RWPE2 (cell line): ENCODE measurements at places on chromosomes 13 and 19.

- DNase-seq, result no peak
Measured at GRCh38 chr19:14056069-14056666, 5.7 kb downstream of the PALM3 start.

GRCh38 chr13:84129966-84130365, 247.7 kb upstream of the SLITRK1 start:
- no peak for DNase-seq

DNA sequence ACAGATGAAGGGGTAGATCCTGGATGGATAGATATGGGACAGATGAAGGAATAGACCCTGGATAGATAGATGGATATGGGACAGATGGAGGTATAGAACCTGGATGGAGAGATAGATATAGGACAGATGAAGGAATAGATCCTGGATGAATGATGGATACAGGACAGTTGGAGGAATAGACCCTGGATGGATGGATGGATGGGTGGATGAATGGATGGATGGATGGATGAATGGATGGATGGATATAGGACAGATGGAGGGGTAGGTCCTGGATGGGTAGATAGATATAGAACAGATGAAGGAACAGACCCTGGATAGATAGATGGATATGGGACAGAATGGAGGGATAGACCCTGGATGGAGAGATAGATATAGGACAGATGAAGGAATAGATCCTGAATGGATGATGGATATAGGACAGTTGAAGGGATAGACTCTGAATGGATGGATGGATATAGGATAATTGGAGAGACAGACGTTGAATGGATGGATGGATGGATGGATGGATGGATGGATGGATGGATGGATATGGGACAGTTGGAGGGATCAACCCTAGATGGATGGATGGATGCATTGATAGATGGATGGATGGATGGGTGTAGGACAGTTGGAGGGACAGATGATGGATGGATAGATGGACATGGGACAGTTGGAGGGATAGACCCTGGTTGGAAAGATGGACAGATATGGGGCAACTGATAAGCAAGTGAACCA, 23.3 kb upstream of the EMP3 start:
- no peak for DNase-seq

DNA sequence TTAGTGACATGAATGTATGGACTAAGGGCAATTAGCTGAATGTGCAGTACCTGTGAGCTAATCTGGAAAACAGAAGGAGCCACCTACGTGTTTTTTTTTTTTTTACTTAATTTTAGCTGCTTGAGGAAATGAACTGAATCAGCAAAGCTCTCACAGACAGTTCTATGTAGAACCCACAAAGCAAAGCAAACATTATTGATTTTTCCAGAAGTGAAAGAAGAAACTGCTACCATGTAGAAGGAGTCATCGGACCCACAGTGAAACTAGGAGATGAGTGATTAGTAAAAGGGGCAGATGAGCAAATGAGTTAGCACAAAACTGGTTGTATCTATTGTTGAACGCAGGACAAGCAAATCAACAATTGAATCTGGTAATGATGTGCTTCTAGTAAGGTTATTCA, 94.1 kb upstream of the SLC7A1 start:
- DNase-seq, result no peak

- no peak for DNase-seq
Measured at GRCh38 chr13:80496721-80497397, 155.9 kb upstream of the SPRY2 start.

DNA sequence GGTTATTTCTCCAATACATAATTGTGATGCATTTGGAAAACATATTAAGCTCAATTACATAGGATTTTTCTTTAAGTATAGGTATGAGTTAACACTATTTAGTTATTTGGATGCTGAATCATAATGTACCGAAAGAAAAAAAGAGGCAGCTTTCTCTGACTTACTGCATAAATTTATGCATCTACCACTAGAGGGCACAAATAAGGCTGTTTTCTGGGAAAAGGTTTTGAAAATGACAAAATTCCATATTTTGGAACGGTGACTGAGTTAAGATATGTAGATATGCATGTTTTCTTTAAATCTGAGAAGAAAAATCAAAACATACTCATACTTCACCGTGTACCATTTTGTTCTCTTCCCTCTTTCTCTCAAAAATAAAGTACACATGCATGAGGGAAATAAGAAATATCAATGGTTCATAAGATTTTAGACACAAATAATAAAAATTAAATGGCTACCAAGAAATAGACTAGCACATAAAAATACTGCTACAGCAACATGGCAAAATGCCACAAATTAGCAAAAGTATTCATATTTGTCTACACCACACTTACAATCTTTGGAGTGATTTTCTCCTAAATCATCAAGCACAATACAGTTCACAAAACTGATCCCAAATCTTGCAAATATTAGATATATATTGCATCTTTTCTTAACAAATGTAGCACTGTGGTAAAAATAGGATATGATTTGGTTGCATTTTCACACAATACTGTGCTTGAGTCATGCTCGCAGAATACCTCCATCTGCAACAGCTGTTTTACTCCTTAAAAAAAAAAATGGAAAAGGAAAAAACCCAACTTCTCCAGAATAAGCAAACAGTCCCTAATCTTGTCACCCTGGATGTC, 260.0 kb downstream of the FGF14 start:
- DNase-seq, result no peak

GRCh38 chr13:50646070-50646469, 197.4 kb downstream of the DLEU7 start:
- no peak for DNase-seq

DNA sequence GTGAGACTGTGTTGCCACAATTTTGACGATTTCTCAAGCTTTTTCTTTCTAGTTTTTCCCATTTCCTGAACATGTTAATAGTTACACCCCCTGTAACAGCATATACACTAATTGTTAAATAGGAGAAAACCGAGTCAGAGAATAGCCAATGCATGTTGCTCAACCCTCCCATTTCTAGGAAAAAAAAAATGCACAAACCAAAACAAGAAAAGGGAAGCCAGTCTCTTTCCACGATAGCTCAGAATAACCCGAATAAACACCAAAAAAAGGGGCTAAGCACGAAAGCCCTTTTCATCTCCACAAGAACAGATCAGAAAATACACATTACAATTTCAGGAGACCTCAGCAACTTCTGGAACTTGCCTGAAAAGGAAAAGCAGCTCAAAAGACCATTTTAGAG, 16.3 kb downstream of the LATS2 start:
- DNase-seq, result no peak

DNA sequence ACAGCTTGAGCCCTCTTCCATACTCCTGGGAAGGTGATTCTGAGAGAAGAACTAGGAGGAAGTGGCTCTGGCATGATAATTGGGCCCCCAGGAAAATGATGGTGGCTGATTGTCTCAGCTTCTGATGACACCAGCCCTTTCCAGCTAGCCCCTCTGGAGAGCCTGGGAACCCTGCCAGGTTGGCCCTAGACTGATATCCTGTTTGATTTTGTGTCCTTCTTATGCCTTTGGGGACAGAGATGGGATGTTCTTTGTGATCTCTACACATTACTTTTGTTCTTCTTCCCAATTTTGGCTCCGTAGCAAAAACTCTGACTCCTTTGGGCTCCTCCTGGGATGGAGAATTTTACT, 39.7 kb downstream of the ERICH6B start:
- no peak for DNase-seq

DNA sequence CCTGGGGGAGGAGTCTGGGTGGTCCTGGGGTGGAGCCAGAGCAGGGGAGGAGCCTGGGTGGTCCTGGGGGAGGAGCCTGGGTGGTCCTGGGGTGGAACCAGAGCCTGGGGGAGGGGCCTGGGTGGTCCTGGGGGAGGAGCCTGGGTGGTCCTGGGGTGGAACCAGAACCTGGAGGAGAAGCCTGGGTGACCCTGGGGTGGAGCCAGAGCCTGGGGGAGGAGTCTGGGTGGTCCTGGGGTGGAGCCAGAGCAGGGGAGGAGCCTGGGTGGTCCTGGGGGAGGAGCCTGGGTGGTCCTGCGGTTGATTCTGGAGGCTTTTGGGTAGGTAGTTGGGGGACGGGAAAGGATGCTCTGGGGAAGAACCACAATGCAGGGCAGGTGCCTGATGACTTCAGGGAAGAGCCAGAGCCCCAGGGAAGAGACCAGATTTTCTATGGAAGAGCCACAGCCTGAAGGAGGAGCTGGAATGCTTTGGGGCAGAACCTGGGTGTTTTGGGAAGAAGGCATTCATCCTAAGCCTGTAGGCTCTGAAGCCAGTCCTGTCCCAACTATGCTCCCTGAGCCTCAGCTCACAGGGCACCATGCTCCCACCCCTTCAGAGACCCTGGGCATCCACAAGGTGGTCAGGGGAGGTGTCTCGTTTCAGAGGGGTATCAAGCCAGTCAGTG, 15.0 kb downstream of the MRPS12 start:
- no peak for DNase-seq
